ENCODE measurements at places on chromosomes 2 and 18. TPM values are rescaled to one million over a fixed set of nuclear protein-coding genes. Genes with fewer than 3 reads are reported as not detected.

DNA sequence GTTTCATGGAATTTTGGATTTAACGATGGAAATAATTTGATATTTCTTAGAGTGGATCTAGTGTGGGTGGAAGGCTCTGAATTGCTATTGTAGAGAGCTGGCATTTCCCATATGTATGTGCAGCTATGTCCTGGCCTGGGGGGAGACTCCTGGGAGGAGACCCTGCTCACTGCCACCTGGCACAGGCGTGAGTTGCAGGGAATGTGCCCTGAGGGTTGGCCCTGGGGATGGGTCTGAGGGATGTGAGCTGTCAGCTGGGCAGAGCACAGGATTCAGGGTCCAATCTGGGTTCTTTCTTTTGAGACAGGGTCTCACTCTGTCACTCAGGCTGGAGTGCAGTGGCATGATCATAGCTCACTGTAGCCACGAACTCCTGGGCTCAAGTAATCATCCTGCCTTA is 120.2 kb downstream of the CLIP4 start:
- H3K27ac ChIP-seq, result no peak overlapping the region
- no peaks in the 10 kb centered on the region for H3K27me3 ChIP-seq
- H3K36me3 ChIP-seq, result no peaks in the 10 kb centered on the region
- no peak overlapping the region for H3K4me3 ChIP-seq

DNA sequence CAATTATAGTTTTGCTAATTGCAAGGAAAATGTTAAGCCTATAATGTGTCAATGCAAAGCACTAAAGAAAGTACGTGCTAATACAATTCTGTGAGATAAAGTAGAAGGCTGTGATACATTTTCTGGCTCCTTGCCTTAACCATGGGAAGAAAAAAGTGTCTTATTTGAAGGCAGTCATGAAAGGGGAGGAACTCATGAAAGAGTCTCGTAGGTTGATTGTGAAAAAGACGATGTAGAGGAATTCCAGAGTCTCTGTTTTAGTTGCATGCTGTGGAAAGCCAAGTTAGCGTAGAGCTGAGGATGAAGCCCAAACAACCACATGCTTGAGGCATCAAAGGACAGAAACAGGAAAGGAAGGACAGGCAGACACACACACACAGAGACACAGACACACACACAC is 214.1 kb downstream of the MEIS1 start:
- no peak overlapping the region for H3K4me3 ChIP-seq
- no peak for DNase-seq
- H3K4me1 ChIP-seq, result no peaks in the 10 kb centered on the region
- no peaks in the 10 kb centered on the region for H3K36me3 ChIP-seq
- no peaks in the 10 kb centered on the region for H3K27me3 ChIP-seq

- no peak overlapping the region for H3K4me3 ChIP-seq
- no peaks in the 10 kb centered on the region for H3K36me3 ChIP-seq
- peak; percentile 39 for DNase-seq
- no peak overlapping the region for H3K27ac ChIP-seq
- H3K27me3 ChIP-seq, result no peaks in the 10 kb centered on the region
- H3K4me1 ChIP-seq, result no peaks in the 10 kb centered on the region
These were observed 114.8 kb upstream of the PTPRM start for GRCh38 chr18:7452331-7452730.

DNA sequence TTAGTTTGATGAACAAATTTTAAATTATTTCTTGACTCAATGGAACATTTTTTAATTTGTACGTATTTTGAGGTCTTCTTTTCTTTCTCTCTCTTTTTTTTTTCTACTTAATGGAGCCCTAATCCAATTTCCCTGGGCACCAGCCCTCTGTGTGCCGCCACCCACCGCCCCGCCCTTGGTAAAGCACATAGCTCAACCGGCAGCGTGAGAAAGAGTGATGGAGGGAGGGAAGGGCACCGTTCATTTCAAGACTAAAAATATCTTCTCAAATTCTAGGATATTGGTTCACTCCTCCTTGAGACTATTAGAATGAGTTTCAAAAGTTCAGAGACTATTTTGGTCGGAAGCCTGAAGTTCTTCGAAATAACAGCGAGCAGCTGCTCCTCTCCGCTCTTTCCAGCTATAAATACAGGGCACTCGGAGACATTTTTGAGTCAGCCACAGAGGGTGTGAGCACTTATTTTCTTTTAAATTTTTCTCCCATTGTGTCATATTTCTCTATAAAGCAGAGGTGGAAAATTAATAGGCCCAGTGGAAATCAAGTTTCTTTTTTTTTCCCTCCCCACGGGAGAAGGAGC is 731.7 kb upstream of the ID2 start:
- no peak overlapping the region for H3K27ac ChIP-seq
- H3K4me3 ChIP-seq, result no peak overlapping the region
- no peaks in the 10 kb centered on the region for H3K36me3 ChIP-seq
- H3K4me1 ChIP-seq, result no peaks in the 10 kb centered on the region
- no peak for DNase-seq
- no peaks in the 10 kb centered on the region for H3K27me3 ChIP-seq

The PROM2 gene
- 1.7 TPM for polyA plus RNA-seq

The COLEC11 gene
- polyA plus RNA-seq, result 107 TPM

The TRIM43B gene
- not detected for polyA plus RNA-seq

The CENPA gene
- polyA plus RNA-seq, result 0.56 TPM
